ENCODE measurements at places on chromosomes 1 and 21.
A peak's percentile ranks its signal among the peaks of the same experiment; 100 is the strongest.

DNA sequence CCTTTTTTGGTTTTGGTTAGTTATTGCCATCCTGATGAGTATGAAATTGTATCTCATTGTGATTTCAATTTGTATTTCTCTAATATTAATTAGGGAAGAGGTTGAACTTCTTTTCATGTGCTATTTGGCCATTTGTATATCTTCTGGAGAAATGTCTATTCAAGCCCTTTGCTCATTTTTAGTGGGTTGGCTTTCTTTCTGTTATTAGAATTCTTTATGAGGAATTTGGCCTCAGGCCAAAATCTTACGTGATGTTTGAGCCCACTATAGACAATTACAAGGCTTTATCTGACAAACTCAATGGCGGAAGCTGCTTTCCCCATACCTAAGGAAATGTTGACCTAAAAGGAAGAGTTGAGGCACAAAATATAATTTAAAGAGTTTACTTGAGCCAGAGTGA is 32.9 kb downstream of the IVNS1ABP start:
- no peak for DNase-seq

- no peak for DNase-seq
Measured at GRCh38 chr21:45158491-45159423, 84.4 kb downstream of the ADARB1 start.

DNA sequence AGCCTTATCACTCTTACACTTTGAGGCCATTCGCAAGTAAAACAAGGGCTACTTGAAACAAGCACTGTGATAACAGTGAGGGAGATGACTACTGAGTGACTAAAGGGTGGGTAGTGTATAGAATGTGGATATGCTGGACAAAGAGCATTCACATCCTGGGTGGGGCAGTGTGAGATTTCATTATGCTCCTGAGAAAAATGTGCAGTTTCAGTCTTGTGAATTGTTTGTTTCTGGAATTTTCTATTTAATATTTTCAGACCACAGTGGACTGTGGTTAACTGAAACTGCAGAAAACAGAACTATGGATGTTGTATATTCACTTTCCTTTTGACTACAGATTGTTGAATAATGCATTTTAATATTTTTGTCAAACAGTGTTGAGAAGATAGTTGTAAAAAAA is 25.1 kb upstream of the B3GALT2 start:
- DNase-seq: peak; percentile 71

GRCh38 chr1:17869815-17870214 is 114.7 kb downstream of the ACTL8 start:
- no peak for DNase-seq

- no peak for DNase-seq
Measured at GRCh38 chr1:19014765-19015164, 58.3 kb upstream of the IFFO2 start.

DNA sequence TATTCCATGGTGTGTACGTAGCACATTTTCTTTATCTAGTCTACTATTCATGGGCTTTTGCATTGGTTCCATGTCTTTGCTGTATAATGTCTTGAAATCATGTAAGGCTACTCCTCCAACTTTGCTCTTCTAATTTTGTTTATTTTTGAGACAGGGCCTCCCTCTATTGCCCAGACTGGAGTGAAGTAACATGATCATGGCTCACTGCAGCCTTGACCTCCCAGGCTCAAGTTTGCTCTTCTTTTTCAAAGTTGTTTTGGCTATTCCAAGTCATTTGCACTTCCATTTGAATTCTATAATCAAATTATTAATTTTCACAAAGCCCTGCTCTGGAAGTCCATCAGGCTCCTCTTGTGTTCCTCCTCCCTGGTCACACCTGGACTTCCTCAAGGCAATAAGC is 90.2 kb upstream of the SGIP1 start:
- DNase-seq: no peak

GRCh38 chr1:96472471-96472870 is 249.1 kb upstream of the PTBP2 start:
- DNase-seq: peak; percentile 49

DNA sequence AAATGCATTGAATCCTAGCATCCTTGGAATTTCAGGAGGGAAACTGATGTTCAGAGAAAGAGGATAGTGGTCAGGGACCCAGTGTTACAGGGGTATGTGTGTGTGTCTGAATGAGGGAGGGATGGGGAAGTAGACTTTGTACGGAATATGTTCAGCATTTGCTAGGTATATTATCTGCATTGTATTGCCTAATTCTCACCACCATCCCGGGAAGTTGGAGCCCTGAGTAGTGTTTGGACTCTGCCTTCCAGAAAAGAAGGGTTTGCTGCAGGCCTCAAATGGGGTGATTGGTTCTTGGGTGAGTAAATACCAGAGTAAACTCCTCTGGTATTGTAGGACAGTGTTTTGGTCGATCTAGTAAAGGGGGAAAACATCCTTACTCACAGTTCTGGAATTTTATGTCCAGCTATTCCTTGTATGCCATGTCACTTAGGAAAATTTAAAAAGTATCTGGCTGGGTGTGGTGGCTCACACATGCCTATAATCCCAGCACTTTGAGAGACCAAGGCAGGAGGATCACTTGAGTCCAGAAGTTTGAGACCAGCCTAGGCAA is 7.1 kb upstream of the ZNF496 start:
- DNase-seq: peak; percentile 9

GRCh38 chr1:91997607-91998195 is 32.1 kb upstream of the EPHX4 start:
- DNase-seq: peak; percentile 15

- DNase-seq: no peak
Measured at GRCh38 chr1:187894349-187894748, 1065.6 kb downstream of the PLA2G4A start.

- no peak for DNase-seq
Measured at GRCh38 chr1:214067397-214067796, 79.6 kb downstream of the PROX1 start.

- DNase-seq: no peak
Measured at GRCh38 chr1:39326836-39327235, 122.3 kb downstream of the MACF1 start.

DNA sequence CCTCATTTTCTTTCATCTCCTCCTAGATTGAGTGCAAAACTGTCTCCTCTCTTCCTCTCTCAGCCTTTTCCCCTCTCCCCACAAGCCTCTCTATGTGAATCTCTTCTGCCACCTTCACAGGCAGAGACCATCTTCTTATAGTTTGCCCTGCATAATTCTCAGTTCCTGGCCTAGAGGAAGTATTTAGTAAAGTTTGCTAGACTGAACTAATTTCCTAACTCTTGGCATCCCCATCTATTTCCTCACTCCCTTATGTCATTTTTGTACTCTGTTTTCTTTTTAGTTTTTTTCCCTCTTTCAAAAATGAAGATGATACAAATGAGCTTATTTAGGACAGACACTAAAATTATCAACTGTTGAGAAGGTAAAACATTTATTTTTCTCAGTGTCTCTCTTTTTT is 66.0 kb downstream of the XCL2 start:
- DNase-seq: no peak

GRCh38 chr21:44275041-44275440 is 10.6 kb upstream of the AIRE start:
- DNase-seq: no peak

DNA sequence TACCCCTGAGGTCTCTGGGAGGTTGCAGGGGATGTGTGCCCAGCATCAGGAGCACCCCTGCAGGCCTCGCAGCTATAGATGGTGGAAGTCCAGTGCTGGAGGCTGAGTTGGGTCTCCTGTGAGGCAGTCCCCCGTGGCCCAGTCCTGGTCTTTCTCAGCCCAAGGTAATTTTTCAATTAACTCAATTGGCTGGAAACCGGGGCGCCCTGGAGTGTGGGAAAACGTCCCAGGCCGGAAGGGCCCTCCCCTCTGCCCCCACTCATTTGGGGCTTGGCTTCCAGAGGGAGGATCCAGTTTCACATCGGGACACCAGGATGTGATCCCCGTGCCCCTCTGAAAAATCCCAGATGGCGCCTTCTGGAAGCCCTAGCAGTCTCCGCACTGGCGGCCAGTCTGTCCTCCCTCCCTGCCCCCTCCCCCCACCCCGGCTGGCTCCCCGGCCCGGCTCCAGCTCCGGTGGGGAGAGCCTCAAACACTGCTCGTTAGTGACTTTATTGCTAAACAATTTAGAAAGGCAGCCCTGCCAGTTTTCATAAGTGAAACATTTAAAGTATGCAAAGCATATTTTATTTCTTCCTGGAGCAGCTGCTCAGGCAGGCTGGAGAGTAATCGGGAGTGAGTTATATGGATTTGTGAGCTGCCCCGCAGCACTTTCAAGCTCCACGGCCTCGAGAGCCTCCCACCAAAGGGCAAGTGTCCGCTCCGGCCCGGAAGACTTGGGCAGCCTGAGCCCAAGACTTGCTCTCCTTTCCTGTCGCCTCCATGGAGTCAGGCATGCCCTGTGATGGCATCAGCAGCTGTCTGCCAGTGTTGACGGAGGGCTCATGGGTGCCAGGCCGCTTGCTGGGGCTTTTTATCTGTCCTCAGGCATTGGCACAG is 208.2 kb upstream of the TMEM51 start:
- peak; percentile 62 for DNase-seq

DNA sequence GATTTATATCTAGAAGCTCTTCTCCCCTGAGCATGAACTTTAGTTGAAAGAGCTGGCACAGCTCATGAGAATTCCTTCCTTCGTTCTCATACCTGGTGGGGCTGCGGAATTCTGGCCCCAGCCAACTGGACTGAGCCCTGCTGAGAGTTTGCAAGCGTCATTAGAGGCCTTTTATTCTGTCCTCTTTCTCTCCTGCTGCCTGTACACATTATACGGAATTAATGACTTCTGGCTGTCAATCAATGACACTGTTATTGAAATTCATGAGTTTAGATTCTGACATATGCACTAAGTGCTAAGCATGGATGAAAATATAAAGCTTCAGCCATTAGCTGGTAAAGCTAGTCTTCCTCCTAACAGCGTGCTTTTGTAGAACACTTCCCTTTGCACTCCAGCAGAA is 27.5 kb downstream of the KAZN start:
- DNase-seq: no peak

- DNase-seq: no peak
Measured at GRCh38 chr1:34824817-34825454, 32.1 kb downstream of the GJA4 start.

DNA sequence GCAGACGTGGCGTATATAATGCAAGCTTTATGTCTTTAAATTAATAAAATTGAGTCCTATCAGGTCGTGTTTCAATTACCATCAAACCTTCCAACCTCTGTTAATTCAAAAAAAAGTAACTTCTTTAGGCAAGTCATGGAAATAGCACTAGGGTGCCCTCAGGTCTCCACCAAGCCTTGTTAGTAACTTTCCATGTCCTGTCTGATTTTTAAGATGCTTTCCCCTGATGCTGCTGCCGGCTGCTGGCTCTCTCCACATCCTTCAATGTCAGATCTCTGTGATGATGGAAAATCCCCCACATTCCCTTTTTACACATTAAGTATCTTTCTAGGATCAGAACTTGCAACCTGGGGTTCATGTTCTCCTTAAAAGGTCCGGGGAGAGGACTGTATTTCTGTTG is 3.0 kb downstream of the ERG start:
- DNase-seq: no peak

- no peak for DNase-seq
Measured at GRCh38 chr1:11705596-11705995, 14.1 kb downstream of the DRAXIN start.

GRCh38 chr1:245881767-245882391 is 625.2 kb downstream of the SMYD3 start:
- DNase-seq: no peak

DNA sequence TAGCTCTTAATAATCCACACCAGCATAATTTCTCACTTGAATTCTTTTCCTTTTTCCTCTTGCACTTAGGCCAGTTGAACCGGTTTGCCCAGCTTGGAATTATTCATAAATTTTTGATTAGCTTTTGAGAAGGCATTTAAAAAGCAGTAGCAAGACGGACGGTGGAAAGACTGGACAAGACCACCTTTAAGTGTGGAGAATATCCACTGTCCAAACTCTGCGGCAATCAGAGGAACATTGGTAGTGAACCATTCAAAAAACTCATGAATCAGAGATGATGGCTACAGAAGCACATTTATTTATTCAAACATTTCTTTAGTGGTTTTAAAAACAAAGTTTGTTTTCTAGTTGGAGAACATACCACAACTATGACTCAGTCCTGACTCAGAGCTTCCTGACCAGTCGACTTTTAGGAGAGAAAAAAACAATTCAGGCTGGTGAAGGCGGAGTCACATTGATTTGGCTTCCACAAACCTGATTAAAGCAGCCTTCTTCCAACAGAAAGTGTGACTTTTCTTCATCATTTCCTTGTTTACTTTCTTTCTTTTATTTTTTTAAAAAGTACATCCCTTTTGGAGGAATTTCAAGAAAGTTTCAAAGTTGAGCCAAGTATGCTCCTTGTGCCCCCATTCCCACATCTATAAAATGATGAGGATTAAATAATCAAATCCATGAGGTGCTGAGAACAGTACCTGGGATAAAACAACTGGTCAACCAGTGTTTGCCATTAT is 128.8 kb downstream of the ADSS2 start:
- peak; percentile 92 for DNase-seq

DNA sequence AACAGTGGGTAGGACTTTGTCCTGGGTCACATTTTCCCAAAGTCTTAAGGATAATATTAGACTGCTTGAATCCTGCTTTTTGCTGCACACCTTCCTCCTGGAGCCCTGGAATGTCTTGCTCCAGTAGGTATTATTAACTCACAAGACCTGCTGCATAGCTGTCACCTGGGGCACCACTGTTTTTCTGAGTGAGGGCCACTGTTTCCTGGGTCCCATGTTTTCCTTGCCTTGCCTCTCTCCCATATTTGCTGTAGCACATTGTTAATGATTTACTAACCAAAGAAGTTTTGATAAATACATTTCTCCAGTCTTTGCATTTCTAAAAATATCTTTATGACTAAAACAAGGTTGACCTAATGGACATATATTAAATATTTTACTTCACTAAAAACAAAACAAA is 22.5 kb upstream of the FCAMR start:
- no peak for DNase-seq

DNA sequence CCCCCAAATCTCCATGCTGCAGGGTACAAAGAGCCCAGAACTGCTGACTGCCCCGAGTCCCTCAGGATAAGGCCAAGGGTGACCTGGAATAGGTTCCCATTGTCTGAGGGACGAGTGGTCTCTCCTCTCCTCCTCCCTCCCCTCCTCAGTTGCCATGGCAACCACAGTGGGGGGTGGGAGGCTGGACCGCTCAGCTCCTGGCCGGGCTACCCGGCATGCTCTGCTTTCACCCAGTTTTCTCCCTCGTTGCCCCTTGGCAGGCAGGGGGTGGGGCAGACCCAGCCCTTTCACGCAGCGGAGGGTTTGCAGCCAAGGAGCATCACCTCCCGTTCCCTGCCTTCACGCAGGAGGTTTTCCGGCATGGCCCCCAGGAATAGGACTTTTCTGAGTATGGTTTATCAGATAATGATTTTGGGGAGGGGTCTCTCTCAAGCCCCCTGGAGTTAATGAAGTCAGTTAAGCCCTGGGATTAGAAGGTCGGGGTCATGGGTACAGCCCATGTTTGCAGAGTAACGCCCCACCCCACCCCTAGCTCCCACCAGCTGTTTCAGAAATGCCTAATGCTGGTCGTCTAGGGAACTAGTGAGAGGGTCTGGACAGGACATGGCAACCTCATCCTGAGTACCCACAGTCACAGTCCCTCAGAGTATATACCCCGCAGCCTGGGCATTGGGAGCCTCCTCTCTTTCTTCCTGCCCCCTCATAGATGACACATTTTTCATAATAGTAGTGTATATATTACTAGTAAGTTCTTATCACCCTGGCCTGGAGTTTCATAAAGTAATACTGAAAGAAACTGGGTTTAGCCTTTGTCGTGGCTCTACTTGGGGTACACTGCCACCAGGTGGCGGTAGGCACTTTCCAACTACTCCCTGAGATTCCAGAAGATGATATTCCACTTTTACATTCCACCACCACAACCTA is 20.7 kb downstream of the C1QB start:
- peak; percentile 46 for DNase-seq
